ENCODE measurements at places on chromosomes 2 and 18. TPM values are rescaled to one million over a fixed set of nuclear protein-coding genes. Genes with fewer than 3 reads are reported as not detected.

DNA sequence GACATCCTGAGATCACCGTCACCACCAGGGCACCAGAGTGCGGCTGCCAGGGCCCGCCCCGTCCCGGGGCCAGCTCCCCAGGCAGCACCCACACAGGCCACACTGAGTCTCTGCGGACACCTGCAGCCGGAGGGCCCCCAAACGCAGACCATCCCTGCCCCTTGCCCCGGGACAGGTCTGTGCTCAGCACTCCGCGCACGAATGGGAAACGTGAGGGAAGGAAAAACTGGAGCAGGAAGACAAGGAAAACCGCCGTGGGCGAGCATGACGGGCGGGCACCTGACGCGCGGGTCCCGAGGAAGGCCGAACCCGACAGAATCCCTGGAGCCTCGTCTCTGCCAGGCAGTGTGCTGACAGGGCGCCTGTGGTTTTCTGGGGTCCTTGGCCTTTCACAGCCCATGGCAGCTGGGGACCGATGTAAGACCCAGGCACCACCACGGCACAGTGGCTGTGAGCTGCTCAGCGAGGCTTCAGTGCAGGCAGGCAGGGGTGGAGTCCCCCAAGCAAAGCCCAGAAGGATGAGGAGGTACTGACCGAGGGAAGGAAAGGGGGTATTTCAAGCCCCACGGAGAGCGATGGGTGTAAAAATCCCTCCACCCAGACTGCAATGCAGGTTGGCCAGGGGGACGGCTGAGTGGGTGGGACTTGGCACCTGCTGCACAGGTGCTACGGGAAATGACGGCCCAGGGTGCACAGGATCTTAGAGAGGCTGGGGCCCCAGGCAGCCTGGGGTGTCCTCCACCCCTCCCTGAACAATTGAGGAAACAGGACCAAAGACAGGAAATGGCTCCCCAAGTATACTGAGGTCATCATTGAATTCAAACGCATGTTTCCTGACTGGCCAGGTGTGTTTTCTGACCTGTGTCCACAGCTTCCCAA is 59.0 kb downstream of the PXDN start:
- H3K36me3 ChIP-seq: no peaks in the 10 kb centered on the region
- no peak overlapping the region for H3K4me3 ChIP-seq
- no peaks in the 10 kb centered on the region for H3K4me1 ChIP-seq
- H3K27ac ChIP-seq: no peak overlapping the region
- DNase-seq: no peak
- no peaks in the 10 kb centered on the region for H3K27me3 ChIP-seq

The CHRND gene
- not detected for total RNA-seq

DNA sequence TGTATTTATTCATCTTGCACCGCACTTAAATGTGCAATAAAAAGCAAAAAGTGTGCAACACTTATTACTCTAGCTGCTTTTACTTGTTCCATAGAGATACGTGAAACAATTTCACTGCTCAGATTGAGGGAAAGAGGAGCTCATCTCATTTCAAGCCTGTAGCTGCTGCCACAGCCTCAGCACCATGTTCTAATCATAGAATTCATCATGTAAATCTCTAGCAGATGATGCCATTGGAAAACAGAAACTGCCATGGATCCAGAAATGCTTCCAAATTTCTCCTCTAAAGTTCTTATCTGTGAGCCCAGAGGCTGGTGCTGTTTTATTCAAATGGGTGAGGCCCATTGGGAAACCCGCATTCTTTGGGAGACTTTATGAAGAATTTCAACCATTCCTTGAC is 2.0 kb downstream of the CDC42EP3 start:
- no peaks in the 10 kb centered on the region for H3K27me3 ChIP-seq
- DNase-seq: no peak
- peaks cover 81% of the 10 kb centered on the region for H3K4me1 ChIP-seq
- peak overlapping the region; percentile 72 for H3K4me3 ChIP-seq
- peak overlapping the region; percentile 93 for H3K27ac ChIP-seq

The FEZ2 gene
- total RNA-seq: 17.7 TPM

DNA sequence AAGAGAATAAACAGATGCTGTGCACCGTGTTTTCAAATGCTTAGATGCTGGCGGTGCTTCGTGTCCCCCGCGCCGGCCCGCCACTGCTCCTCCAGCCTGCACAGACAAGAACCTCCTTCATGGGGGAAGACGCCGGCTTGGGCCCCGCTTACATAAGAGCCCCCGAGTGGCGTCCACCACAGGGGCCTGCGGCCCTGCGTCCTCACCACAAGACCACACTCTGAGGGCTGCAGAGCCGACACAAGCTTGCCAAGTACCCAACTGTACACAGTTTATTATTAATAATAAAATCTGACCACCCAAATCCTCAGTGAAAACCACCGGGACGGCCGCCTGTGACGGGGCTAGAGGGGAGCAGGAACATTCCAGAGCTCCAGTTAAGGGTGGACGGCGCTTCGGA is 232.2 kb downstream of the HDAC4 start:
- no peaks in the 10 kb centered on the region for H3K27me3 ChIP-seq
- H3K27ac ChIP-seq: no peak overlapping the region

DNA sequence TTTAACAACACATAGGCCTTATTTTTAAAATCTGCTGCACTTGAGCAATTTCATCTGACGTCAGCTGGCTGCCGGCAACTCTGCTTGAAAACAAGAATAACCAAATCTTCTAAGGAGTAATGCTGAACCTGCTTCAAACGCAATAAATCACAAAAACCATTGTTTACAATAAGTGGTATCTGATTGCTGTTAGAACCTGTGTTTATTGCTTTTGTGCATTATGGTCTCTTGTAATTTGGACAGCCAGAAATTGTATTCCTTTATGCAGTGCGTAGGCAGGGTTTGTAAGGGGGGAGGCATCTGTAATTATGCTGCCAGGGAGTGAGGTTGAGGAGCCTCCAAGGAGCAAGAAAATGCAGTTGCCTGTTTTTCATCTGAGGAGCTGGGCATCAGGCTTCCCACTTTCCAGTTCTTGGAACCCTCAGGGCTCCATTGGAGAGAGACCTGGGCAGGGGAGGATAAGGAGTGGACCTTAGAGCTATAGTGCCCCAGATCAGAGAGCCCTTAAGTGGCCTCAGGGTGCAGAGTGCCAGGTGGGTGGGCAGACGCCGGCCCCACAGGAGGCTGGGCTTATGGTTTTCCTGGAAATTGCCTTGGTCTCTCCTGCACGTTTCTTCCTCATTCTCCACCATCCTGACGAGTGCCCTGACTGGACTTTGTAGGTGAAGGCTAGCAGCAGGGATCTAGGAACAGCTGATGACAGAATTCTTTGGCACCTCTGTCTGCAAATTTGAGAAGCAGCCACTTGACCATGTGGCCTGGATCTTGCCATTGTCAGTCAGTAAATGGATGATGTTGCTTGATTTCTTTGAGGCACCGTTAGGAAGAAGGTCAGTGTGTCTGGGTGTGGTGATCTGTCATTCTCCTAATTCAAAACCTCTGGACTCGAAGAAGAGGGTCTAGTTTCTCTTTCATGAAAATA is 129.2 kb downstream of the KLHL29 start:
- no peaks in the 10 kb centered on the region for H3K36me3 ChIP-seq
- DNase-seq: no peak
- no peak overlapping the region for H3K27ac ChIP-seq
- H3K4me3 ChIP-seq: peak overlapping the region; percentile 18
- H3K4me1 ChIP-seq: peaks cover 23% of the 10 kb centered on the region

DNA sequence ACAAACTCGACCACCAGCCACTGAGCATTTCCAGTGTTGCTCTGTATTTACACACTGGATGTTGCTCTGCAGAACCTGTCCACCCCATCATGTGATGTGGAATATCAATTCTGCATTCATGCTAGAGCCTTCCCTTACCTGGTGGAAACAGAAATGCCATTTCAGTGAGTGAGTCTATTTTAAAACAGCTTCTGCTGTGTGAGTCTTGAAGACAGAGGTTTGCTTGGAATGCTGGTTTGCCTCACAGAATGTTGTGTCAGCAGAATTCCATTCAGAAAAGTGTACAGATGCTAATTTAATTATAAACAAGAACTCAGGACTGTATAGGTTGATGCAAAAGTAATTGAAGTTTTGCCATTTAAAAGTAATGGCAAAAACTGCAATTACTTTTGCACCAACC is 118.3 kb downstream of the MAP3K20 start:
- H3K4me1 ChIP-seq: no peaks in the 10 kb centered on the region
- no peak overlapping the region for H3K27ac ChIP-seq
- H3K4me3 ChIP-seq: no peak overlapping the region
- H3K36me3 ChIP-seq: peaks cover 10% of the 10 kb centered on the region
- no peaks in the 10 kb centered on the region for H3K27me3 ChIP-seq

The ABHD1 gene
- not detected for total RNA-seq

DNA sequence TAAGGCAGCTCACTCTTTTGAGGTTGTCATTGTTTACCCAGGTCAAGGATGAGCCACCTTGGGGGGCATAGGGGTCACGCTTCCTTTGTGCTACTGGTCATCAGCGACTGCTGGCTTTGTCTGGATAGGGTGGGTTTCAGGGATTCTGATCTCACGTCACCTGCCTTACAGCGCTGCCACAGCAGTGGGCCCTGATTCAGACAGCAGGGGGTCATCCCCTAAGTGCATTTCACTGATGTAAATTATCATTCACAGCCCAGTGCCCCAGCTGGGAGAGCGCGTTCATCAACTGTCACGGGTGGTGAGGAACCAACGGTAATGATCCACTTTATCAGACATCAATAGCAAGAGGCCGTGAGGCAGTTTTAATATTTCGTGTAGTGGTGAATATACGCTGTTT is 291.2 kb downstream of the NEDD4L start:
- H3K4me1 ChIP-seq: peaks cover 31% of the 10 kb centered on the region
- no peak overlapping the region for H3K27ac ChIP-seq
- H3K27me3 ChIP-seq: no peaks in the 10 kb centered on the region
- DNase-seq: no peak
- no peak overlapping the region for H3K4me3 ChIP-seq

GRCh38 chr2:213551526-213551925 is 267.3 kb downstream of the SPAG16 start:
- no peaks in the 10 kb centered on the region for H3K36me3 ChIP-seq
- no peak for DNase-seq
- no peaks in the 10 kb centered on the region for H3K27me3 ChIP-seq
- H3K27ac ChIP-seq: no peak overlapping the region

GRCh38 chr2:184338771-184339170 is 259.6 kb upstream of the ZNF804A start:
- no peak overlapping the region for H3K27ac ChIP-seq
- no peaks in the 10 kb centered on the region for H3K36me3 ChIP-seq
- H3K4me1 ChIP-seq: no peaks in the 10 kb centered on the region

DNA sequence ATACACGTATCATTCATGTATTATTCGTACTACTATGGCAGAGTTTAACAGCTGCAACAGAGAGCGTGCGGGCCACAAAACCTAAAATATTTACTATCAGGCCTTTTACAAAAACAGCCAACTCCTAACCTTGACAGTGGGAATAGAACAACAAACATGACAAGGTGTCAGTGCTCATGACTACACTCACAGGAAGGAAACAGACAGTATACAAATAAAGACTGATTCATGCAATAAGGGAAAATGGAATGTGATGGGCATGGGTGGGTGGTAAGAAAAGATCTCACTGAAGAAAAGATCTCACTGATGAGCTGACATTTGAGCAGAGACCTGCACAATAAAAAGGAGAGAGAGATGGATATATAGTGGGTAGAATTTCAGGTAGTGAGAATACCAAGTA is 347.8 kb downstream of the ALK start:
- H3K27me3 ChIP-seq: no peaks in the 10 kb centered on the region
- H3K4me3 ChIP-seq: no peak overlapping the region
- DNase-seq: no peak
- no peaks in the 10 kb centered on the region for H3K4me1 ChIP-seq

DNA sequence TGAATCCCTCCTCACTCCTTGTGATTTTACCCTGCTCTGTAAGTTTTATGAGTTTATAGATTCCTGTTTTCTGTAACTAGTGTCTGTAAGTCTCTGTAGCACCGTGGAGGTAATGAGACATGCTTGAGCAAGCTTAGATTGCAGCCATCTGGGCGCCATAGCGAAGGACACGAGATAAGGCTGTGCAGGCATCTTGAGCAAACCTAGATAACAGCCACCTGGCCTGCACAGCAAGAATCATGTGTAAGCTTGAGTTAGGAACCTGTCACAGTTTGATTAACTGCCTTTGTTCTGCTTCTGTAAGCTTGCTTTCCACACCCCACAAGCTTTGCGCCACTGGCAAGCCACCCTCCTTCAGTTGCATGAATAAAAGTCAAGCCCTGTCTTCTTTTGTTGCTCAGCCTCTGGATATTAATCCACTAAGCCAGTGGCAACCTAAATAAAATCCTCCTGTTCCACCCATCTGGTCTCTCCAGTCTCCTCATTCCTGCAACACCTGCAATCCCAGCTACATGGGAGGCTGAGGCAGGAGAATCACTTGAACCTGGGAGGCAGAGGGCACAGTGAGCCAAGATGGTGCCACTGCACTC is 270.6 kb upstream of the RGPD4 start:
- H3K27ac ChIP-seq: no peak overlapping the region
- DNase-seq: no peak
- no peaks in the 10 kb centered on the region for H3K27me3 ChIP-seq
- H3K36me3 ChIP-seq: no peaks in the 10 kb centered on the region
- H3K4me1 ChIP-seq: no peaks in the 10 kb centered on the region

DNA sequence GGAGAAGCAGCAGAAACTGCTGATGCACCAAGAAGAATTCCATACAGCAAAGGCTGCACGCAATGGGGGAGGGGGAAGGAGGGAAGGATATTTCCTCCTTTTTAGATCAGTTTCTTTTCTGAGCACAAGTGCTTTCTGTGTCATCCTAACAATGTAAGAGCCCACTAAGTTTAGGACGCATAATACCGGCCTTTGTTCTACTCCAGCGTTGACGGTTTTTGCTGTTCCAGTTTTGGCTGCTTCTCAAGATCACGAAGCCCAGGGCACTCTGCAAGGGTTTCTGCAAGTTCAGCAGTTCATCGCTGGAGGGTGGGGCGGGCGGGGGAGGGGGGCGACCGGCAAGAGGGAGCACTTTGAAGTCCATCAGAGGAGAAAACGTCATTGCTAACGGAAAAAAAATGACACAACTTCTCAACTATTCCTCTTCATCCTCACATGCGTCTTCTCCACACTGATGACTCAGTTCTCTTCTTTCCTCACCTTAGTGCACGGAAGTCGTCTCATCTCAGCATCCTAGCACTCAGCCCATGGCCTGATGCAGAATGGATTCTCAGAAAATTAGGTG is 8.7 kb downstream of the FAM178B start:
- DNase-seq: peak; percentile 65
- H3K36me3 ChIP-seq: no peaks in the 10 kb centered on the region
- no peak overlapping the region for H3K27ac ChIP-seq
- peaks cover 7% of the 10 kb centered on the region for H3K4me1 ChIP-seq
- no peak overlapping the region for H3K4me3 ChIP-seq

- DNase-seq: no peak
- no peak overlapping the region for H3K27ac ChIP-seq
- peaks cover 11% of the 10 kb centered on the region for H3K4me1 ChIP-seq
- H3K4me3 ChIP-seq: no peak overlapping the region
- H3K36me3 ChIP-seq: no peaks in the 10 kb centered on the region
Measured at GRCh38 chr2:11699686-11700670, 30.0 kb upstream of the NTSR2 start.

DNA sequence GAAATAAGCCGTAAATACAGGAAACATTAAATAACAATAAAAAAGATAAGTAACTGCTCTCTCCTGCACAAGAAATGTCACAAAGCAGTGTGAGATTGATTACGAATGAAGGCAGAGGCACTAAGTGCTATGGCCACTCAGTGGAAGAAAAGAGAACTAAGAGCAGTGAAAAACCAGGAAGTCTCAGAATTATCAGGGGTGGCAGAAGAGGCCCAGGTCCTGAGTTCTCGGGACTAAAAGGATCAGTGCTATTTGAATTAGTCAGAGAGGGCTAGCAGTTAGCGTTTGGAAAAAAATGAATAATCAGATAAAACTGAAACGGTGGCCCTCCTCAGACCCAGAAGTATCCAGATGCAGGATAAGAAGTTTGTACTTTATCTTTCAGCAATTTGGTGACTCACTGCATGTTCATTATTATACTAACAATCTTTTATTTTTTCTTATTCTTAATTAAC is 367.1 kb downstream of the ZEB2 start:
- no peaks in the 10 kb centered on the region for H3K4me1 ChIP-seq
- H3K27ac ChIP-seq: no peak overlapping the region
- no peak overlapping the region for H3K4me3 ChIP-seq
- DNase-seq: no peak
- H3K27me3 ChIP-seq: no peaks in the 10 kb centered on the region
